NK-92 treated with Interleukin-12 subunit alpha and Interleukin-12 subunit beta, amount 100 ng/mL, for 24 hours (cell line): ENCODE measurements at places on chromosomes 2 and 18.
A peak's percentile ranks its signal among the peaks of the same experiment; 100 is the strongest.

GRCh38 chr18:79575891-79576685 lies 103.5 kb upstream of the CTDP1 start:
- no peak for DNase-seq

DNA sequence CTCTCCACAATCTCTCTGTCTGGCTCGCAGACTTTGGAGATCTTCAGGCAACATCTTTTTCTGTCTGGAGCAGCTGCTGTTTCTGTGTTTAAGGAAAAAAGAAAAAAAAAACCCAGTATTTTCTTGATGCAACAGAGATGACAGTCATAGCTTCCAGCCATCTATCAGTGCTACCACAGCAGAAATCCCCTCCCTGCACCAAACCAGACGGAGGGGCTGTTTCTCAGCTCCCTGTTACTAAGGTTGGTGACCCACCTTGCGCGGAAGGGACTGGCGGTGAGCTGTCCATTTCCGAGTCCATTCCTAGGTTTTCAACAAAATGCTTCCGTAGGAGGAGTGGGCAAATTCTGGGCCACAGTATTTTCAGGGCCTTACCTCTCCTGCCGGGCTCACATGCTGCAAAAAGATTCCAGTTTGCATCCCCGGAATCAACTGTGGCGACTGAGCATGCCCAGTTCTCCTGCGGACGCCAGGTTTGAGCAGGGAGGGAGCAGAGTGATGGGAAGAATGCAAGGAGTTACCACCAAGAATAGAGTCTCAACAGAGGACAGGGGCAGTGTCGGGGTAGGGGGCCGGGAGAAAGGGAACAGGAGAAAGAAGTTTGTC lies 1.2 kb downstream of the SLC4A10 start:
- no peak for DNase-seq

- DNase-seq, result no peak
Measured at GRCh38 chr2:38765149-38765548, 12.9 kb upstream of the GEMIN6 start.

DNA sequence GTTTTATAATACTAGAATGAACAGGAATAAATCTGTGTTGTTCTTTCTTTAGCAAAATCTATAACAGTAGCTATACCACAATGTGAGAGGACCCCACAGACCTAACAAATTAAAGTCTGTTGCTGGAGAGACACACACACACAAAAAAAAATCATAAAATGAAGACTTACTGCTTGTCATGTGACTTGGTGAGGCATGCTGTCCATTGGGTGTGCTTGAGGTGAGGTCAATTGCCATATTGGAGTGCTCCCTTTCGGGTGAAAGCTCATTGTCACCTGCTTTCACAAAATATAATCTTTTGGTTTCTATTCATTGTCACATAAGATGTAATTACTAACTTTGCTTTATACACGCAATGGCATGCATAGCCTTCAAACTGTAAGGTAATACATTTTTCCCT lies 3.9 kb downstream of the IKZF2 start:
- DNase-seq, result peak; percentile 41

DNA sequence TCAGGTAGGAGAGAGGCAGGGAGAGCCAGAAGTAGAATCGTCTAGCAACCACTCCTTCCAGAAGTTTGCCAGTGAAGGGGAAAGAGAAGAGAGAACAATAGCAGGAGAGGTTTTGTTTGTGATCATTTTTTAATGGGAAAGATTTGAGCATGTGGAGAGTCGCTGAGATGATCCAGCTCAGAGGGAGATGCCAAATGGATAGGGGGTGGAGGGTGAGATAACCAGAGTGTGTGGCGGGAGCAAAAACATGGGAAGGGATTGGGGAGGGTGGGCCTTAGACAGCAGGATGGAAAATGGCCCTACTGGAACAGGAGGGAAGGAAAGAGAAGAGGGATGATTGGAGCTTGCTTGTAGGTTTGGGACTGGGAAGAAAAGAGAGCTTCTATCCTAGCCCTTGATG lies 269.8 kb downstream of the GLI2 start:
- DNase-seq, result no peak

DNA sequence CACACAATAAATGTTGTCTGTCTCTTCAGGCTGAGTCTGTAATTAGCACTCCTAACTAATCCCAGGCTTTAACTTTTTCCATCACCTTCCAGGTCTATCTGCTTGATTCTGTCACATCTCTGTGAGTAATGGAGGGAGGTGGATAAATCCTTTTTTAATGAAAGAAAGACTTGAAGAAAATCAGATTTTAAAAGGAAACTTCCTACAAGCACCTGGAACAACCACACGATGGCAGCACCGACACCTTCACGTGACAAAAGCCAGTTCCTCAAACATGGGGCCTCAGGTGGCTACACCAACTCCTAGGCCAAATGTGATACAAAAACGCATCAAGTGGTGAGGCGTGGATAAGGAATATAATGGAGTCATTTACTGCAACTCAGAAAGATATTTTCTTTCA lies 41.8 kb downstream of the TGFBRAP1 start:
- no peak for DNase-seq

DNA sequence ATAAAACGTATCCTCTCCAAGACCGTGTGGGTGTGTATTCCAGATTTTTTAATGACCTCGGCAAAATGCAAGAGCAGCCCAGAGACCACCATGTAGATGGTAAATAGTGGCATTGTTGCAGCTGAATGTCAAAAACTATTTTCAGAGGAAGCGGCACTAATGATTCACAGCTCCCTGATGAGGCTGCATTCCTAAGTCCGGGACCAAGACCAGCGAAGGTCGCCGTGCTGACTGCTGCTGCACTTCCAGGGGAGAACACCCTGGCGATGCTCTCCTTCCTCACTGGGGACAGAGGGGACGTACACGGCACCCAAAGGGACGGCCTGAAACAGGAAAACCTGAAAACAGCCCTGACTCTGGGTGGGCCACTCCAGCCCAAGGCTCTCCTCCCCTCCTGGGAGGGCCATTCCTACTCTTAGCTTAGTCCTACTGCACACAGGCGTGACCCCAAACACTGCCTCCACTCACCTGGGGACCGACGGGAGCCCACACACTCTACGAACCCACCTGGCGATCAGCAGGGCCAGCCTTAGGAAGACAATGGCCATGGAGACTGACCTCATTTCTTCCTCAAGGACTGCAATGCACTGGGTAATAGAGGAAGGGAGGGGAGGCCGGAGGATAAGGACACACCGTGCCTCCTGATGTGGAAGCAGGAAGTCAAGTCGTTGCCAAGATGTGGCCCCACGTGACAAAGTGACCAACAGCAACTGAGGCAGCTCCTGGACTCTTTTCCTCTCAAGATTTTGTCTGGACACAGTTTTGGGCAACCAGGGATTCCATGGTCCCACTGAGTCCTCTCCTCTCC lies 82.8 kb downstream of the ZNF516 start:
- no peak for DNase-seq
